Fibroblast of the aortic adventitia (primary cell): ENCODE measurements at places on chromosomes 2 and 18.

GRCh38 chr2:182920631-182921056 lies 54.2 kb upstream of the FRZB start:
- no peak for DNase-seq

DNA sequence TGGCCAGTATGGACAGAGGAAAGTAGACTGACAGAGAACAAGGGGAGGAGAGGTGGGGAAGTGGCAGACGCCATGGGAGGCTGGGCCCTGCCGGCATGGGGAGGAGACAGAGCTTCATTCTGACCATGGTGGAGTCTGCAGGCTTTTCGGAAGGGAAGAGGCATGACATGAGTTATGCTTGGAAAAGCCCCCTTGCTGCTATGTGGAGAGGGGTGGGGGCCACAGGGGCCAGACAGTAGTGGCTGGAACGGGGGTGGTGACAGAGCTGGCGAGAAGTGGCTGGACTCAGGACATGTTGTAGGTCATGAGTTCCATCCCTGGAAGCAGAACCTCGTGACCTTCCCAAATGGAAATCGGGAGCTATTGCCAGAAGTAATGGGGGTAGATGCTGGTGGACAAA lies 66.7 kb upstream of the DAPL1 start:
- no peak for DNase-seq

GRCh38 chr2:39875182-39875913 lies 96.3 kb upstream of the THUMPD2 start:
- DNase-seq: peak; percentile 97

- DNase-seq: no peak
Observed at GRCh38 chr2:59000796-59001195, 759.7 kb upstream of the FANCL start.

DNA sequence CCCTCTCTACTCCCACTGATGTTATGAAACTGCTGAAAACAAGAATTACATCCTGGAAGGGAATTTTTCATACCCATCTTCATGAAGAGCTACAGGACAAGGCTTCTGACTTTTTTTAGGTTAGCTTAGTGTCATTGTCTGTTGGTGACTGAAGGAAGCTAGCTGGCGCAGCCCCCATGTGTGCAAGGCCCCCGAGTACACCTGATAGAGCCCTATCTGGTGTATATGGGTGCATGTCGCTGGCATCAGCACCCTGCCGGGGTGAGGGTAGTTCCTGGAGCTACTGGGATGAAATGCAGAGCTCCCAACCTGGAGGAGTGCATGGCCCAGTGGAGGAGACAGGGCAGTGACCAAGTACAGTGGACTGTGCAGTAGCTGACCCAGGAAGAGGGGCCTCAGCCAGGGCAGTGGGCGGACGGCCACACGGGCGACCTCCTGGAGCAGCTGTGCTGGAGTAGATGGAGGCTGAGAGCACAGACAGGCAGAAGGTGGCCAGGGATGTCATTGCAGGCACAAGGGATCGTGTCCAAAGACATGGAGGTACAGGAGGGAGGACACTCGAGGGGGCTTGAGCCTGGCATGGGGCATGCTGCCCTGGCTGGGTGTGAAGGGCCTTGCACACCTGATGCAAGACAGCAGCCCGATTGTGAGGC lies 12.1 kb downstream of the IMPA2 start:
- no peak for DNase-seq

GRCh38 chr2:229489016-229489415 lies 217.9 kb upstream of the PID1 start:
- peak; percentile 9 for DNase-seq

GRCh38 chr18:48839819-48840490 lies 110.8 kb downstream of the SMAD7 start:
- DNase-seq: no peak

GRCh38 chr2:73890301-73891092 lies 2.3 kb upstream of the ACTG2 start:
- no peak for DNase-seq

GRCh38 chr18:50014606-50015005 lies 180.3 kb downstream of the MYO5B start:
- no peak for DNase-seq

GRCh38 chr2:219400562-219400961 lies 12.8 kb upstream of the DNPEP start:
- no peak for DNase-seq

DNA sequence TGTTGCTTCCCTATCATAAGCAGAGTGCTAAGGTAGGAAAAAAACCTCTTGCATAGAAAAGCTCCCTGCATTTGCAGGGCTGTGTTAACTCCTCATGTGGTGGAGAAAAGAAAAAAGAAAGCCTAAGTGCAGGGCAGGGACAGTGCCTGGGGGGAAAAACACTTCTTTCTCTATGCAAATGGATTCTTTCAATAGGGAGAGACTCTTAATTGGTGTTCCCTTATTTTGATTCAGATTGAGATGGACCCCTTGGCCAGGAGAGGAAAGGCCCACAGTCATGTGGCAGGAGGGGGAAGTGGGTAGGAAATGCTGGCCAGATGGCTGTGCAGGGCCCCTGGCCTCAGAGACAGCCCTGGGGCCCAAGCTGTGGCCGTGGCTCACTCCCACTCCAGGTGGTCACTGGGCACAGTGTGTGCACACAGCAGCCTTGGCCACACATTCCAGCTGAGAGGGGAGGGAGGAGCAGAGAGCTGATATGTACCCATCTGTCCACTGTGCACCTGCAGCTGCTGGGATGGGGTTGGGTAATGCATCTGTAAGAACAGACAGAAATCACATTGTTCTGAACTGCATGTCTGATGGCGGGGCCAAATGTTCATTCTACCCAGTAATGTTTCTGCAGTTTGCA lies 410.4 kb downstream of the DSC3 start:
- DNase-seq: no peak
